LHCN-M2 (cell line): ENCODE measurements at places on chromosomes 12 and 14. TPM values are rescaled to one million over a fixed set of nuclear protein-coding genes. Genes with fewer than 3 reads are reported as not detected.

Gene OTOGL
- 0.19 and 0.34 TPM in 2 replicates for total RNA-seq

Gene PCNX1
- total RNA-seq = 24.0 and 24.9 TPM in 2 replicates

Gene HOXC10
- 6.9 and 7.5 TPM in 2 replicates for total RNA-seq

Gene CLEC6A
- total RNA-seq = not detected in 2 replicates

Gene C12orf60
- 1.5 and 3.2 TPM in 2 replicates for total RNA-seq

Gene GPRC5D
- not detected in 2 replicates for total RNA-seq

Gene PRB2
- total RNA-seq = not detected in 2 replicates

Gene PCED1B
- total RNA-seq = 0.64 and 0.80 TPM in 2 replicates

Gene IQSEC3
- not detected in 2 replicates for total RNA-seq

Gene DBX2
- total RNA-seq = not detected in 2 replicates

Gene KRT79
- not detected in 2 replicates for total RNA-seq

Gene SLC22A17
- 13.5 and 16.0 TPM in 2 replicates for total RNA-seq

Gene CLEC1B
- total RNA-seq = not detected in 2 replicates

Gene SLC10A1
- total RNA-seq = not detected in 2 replicates

Gene NOPCHAP1
- total RNA-seq = 3.2 and 3.8 TPM in 2 replicates

Gene SLC6A15
- 27.0 and 30.8 TPM in 2 replicates for total RNA-seq

Gene LRR1
- 42.8 and 46.1 TPM in 2 replicates for total RNA-seq

Gene DNAJC22
- total RNA-seq = 1.1 and 1.4 TPM in 2 replicates

Gene GLI1
- 1.1 and 1.2 TPM in 2 replicates for total RNA-seq

Gene FAM186B
- 0.19 and 0.40 TPM in 2 replicates for total RNA-seq
